Thoracic aorta (tissue), 2 donors: ENCODE measurements at places on chromosomes 7 and 10. TPM values are rescaled to one million over a fixed set of nuclear protein-coding genes. Genes with fewer than 3 reads are reported as not detected.

Gene TMEM130
- 26.2 TPM for total RNA-seq

Gene CPED1
- total RNA-seq = 126 TPM

Gene EMX2
- total RNA-seq = not detected

Gene TAS2R41
- total RNA-seq = 2.5 TPM

Gene CPVL
- 22.9 TPM for total RNA-seq
